ENCODE measurements at places on chromosomes 6 and 20. TPM values are rescaled to one million over a fixed set of nuclear protein-coding genes. Genes with fewer than 3 reads are reported as not detected.

DNA sequence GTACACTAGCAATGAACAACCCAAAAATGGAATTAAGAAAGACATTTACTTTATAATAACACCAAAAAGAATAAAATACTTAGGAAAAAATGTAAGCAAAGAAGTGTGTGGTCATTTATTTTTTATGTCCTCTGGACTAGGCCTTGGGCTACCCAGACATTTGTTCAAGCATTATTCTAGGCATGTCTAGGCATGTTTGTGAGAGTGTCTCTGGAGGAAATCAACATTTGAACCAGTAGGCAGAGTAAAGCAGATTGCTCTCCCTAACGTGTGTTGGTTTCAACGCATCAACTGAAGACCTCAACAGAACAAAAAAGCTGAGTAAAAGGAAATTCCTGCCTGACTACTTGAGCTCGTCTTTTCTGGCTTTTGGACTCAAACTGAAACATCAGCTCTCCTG lies 84.5 kb downstream of the ANKEF1 start:
- no peaks in the 10 kb centered on the region for H3K36me3 ChIP-seq
- no peak overlapping the region for H3K27ac ChIP-seq
- H3K27me3 ChIP-seq: no peaks in the 10 kb centered on the region
- no peak overlapping the region for H3K4me3 ChIP-seq
- no peaks in the 10 kb centered on the region for H3K4me1 ChIP-seq
- DNase-seq: no peak

- H3K27me3 ChIP-seq: no peaks in the 10 kb centered on the region
- no peak overlapping the region for H3K27ac ChIP-seq
- H3K4me3 ChIP-seq: no peak overlapping the region
- no peaks in the 10 kb centered on the region for H3K36me3 ChIP-seq
- DNase-seq: no peak
These were observed 1.1 kb downstream of the TCP11 start for GRCh38 chr6:35139924-35140638.

GRCh38 chr6:139881728-139882211 lies 507.3 kb upstream of the CITED2 start:
- no peak overlapping the region for H3K4me3 ChIP-seq
- H3K27ac ChIP-seq: peak overlapping the region; percentile 59
- peaks cover 47% of the 10 kb centered on the region for H3K4me1 ChIP-seq
- H3K36me3 ChIP-seq: no peaks in the 10 kb centered on the region
- DNase-seq: peak; percentile 15

PRDM13 gene
- total RNA-seq: not detected

NRSN1 gene
- total RNA-seq: not detected

GRCh38 chr6:42610416-42610815 lies 46.6 kb downstream of the UBR2 start:
- H3K27ac ChIP-seq: no peak overlapping the region
- no peak for DNase-seq
- no peaks in the 10 kb centered on the region for H3K4me1 ChIP-seq

COL9A1 gene
- total RNA-seq: 0.85 TPM

Data from heart right ventricle (tissue), 16 donors.